ENCODE measurements at places on chromosomes 2 and 18.

DNA sequence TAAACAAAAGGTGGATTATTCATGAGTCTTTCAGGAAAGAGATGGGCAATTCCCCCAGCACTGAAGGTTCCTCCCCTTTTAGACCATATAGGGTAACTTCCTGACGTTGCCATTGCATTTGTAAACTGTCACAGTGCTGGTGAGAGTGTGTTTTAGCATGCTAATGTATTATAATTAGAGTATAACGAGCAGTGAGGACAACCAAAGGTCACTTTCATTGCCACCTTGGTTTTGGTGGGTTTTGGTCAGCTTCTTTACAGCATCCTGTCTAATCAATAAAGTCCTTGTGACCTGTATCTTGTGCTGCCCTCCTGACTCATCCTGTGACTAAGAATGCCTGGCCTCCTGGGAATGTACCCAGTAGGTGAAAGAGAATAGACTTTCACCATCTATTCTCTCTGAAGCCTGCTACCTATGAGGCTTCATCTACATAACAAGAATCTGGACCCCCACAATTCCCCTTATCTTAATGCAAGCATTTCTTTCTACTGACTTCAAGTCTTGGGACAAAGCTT lies 148.7 kb downstream of the CABLES1 start:
- DNase-seq = peak; percentile 33

- no peak for DNase-seq
Observed at GRCh38 chr18:70365361-70365760, 76.5 kb downstream of the SOCS6 start.

DNA sequence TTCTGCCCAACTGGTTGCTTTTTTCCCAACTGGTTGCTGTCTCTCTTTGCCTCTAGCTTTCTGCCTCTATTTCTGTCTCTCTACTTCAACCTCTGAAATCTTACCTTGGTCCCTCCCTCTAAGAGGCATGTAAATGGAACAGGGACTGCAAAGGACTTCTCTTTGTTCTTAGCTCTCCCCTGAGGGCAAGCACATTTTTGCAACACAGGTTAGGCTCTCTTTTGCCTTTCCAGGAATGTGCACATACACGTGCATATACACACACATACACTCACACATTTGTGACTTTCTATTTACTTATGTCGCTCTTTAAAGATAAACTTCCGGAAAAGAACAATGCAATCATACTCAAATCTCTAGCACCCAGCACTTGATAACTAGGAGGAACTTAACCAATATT lies 262.6 kb upstream of the DDX18 start:
- DNase-seq = no peak

DNA sequence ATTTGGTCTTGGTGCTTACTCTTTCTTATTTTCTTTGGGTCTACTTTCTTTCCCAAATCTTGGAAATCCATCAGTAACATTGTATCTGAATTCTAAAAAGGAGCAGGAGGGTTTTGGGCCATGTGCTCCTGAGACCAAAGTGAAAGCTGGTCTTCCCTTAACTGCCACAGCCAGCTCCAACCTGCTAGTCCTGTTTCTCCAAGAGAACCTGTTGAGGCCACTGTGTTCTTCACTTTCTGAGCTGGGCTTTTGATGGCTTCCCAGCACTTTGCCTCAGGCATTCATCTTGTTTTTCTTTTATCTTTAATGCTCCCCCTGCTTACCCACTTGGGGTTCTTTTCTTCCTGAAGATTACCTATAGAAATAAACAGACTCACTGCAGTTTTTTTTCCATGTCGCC lies 53.3 kb downstream of the ARHGAP28 start:
- DNase-seq = no peak

GRCh38 chr2:10140841-10141610 lies 18.5 kb downstream of the RRM2 start:
- peak; percentile 50 for DNase-seq

DNA sequence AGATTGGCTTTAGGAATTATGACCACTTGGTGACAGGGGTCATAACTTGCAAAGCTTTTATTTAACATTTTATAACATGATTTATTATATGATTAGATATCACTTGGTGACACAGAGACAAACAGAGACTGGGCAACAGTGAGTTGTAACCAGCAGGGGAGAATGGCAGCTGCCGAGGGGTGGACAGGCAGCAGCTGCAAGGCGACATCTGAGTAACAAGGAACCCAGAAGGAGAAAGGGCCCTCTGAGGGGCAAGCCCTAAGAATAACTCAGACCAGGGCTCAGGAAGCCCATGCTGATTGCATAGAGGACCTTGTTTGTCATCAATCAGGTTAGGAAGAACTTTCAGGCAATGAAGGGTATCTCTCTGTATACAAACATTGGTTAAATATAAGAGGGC lies 339.9 kb upstream of the SOX11 start:
- DNase-seq = no peak

- no peak for DNase-seq
Observed at GRCh38 chr2:68512966-68513365, 45.6 kb downstream of the APLF start.

GRCh38 chr2:214410918-214411554 lies at the start of gene VWC2L:
TSS of gene VWC2L (plus strand) at chr2:214411054. CDS start at chr2:214414194, 3,140 bp downstream.
- peak; percentile 1 for DNase-seq

DNA sequence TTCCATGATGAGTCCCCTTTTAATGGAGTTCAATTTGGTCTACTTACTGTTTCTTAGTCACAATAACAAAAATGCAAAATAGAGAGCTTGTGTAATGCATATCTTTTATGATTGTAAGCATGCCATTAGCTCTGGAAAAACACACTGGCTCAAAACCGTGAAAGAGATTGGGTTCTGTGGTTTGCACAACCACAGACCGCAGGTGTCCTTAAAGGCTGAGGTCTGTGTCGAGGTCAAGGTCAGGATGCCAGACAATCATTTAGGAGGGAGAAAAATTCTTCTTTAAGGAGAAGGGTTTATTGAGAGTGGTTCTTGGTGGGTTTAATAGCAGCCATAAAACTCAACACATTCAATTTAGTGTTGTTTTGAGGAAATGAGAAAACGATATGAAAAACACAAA lies 487.2 kb downstream of the GALR1 start:
- DNase-seq = no peak

DNA sequence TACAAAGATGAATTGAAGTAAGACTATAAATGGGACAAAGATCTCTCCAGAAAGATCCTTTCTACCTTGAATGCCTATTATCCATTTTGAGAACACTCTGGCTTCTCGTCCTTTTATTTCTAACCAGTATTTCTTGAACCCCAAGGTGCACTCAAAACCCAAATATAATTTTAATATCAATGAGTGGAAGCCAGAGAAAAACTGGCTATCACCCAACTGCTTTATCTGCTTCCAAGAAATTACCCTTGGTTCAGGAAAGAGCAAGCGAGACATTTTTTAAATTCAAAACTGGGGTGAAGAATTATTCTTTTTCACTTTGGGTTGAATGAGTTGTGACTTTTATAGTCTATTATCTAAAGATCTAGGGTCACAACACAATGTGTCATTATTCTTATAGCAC lies 221.3 kb downstream of the PTH2R start:
- DNase-seq = no peak

DNA sequence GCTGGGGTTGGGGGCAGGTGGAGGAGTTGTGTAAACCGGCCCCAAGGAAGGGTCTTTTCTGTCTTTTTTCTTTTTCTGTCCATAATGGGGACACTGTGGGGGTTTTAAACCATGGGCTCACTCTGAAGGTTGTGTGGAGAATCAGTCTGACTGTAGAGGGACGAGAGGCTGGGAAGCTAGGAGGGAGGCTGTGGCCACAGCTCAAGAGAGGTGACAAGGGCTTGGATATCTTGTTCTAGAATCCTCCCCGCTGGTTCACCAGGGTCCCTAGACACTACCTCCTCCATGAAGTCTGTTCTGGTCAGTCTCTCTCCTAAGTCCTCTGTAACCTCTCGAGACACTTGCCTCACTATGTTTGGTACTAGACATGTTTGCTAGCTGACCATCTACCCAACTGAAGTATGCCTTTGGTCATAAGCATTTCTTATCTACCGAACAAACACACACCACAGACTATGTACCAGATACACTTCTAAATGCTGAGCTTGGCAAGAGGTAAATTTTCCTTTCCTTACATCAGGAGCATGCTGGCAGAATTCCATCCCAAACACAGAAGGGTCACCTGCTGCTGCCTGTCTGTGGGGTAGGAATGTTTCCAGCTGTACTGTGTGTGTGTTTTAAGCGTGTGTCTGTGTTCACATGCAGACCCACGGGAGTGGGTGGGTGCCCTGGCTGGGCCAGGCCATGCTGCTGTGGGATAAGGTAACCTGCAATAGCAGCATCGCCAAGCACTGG lies 69.6 kb upstream of the MGAT4A start:
- no peak for DNase-seq

DNA sequence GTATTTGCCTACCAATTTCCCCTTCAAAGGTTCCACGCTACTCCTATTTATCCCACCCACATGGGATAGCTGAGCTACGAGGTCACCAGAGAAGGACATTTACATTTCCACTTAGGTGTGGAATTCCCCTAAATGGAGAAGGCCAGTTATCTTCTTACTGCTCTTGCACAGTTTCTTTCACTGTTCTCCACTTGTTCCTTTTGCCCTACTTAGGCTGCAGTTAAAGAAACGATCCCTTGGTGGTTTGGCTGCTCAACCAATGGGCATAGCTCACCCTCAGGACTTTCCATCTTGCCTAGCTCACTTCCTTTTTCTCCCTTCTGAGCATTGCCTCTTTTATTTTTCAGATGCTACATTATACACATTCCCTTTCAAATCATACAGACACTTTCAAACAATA lies 11.2 kb upstream of the NABP1 start:
- DNase-seq = no peak

DNA sequence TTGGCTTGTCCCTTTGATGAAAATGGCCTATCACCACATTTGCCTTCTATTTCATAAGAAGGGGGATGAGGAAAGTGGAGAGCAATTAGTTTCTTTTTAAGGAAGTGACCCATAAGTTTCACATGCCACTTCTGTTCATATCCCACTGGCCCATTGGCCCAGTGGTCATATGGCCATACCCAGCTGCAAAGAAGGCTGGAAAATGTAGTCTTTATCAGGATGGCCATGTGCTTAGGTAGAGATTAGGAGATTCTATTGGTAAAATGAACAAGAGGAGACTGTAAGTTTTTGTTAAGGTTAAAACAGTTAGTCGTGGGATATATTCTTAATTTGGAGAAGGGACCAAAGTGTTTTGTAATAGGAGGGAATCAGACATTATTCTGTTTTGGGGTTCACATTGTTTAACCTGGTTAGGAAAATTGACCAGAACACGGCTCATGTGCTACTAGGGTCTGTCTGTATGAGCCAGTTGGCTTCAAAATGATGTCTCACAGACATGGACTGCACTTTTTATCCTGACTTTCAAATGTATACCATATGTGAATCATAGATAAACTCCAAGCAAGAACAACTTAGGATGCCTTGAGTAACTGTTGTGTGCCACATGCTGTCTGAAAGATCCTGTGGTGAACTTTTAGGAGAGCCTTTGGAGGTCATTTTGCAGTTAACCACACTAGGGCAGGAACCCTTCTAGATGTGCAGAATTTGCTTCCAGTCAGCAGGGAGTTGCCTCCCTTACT lies 17.3 kb downstream of the PLCL1 start:
- no peak for DNase-seq

DNA sequence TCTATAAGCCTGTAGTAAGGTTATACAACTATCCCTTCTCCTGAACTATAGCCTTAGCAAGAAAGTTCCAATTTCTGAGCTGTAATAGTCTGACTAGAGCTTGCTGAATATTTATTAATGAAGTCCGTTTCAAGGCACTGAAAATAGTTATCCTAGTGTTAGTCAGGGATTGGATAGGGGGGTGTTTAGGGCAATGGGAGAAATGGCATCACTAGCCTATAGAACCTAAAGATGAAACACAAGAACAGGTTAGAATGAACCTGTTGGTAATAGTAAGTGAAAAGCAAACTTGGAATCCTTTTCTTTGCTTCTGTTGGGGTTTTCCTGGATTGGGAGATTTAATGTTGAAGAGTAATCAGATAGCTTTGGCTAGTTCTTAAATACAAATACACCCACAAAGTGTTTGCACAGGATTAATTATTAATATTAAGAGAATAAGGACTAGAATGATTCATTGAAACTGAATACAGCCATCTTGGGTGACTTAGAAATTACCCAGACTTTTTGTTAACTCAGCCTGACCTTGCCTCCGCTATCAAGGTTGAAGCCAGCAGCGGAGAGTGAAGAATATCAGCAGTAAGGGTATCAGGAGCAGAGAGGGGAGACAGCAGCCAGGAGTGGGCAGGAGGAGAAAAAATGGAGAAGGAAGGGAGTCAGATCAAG lies 14.4 kb downstream of the CCNT2 start:
- peak; percentile 21 for DNase-seq

DNA sequence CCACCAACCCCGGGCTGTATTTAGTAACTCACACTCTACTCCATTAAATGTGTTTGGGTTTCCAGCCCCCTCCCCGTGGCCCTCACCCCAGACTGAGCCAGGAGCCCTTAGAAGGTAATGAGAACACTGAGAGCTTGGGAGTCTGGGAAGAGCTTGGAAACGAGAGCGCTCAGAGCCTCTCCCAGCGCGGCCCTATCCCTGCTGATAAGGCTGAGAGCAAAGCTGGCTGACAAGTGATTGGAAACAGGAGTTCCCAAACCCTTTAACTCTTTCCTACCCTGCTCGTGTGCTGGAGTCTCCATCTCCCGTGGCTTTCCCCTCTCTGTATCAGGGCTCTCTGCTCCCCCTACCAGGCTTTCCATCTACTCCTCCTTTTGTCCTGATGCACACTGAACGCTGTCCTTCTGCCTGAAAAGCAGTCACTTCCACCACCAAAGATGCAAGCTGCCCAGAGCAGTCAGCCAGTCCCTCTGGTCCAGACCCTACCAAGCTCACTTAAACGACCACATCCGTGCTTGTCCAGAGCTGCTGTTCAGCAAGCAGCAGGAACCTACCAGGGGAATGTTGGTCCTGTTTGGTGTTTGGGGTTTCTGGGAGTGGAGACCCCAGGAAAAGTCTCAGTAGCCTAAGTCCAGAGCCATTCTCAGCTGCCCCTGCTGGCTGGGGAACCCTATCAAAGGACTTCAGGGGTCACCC lies 100.0 kb upstream of the PKDCC start:
- DNase-seq = no peak

DNA sequence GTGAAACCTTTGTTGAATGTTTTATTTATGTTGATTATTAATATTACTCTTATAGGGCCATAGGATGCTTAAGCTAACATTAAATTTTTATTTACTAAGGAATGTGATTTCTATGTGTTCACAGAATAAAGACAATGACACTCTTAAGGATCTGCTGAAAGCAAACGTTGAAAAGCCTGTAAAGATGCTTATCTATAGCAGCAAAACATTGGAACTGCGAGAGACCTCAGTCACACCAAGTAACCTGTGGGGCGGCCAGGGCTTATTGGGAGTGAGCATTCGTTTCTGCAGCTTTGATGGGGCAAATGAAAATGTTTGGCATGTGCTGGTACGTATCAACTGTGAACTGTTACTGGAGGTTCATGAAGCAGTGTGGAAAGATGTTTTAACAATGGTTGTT lies 20.4 kb downstream of the GORASP2 start:
- DNase-seq = no peak

GRCh38 chr18:55302167-55302833 lies 285.7 kb downstream of the TCF4 start:
- DNase-seq = no peak
